ENCODE measurements at places on chromosomes 11 and 22. TPM values are rescaled to one million over a fixed set of nuclear protein-coding genes. Genes with fewer than 3 reads are reported as not detected.

DNA sequence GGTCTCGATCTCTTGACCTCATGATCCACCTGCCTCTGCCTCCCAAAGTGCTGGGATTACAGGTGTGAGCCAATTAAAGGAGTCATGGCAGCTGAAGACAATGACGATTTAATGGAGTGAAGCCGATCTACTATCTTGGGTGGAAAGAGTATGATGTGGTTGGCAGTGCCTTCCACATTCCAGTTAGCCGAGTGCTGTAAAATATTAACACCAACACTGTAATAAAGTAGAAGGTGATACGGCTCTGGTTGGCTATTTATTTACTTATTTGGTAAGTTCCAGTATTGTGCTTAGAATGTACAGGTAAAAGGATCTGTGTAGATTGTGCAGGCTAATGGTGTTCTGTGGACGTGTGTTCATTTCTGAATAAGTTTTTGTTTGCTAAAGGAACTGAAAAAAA is 149.6 kb upstream of the MTMR2 start:
- H3K27me3 ChIP-seq: no peaks in the 10 kb centered on the region
- no peaks in the 10 kb centered on the region for H3K36me3 ChIP-seq
- no peak for DNase-seq
- H3K27ac ChIP-seq: no peak overlapping the region
- no peak overlapping the region for H3K4me3 ChIP-seq
- peaks cover 5% of the 10 kb centered on the region for H3K4me1 ChIP-seq

TIGD3 gene
- not detected for total RNA-seq

DNA sequence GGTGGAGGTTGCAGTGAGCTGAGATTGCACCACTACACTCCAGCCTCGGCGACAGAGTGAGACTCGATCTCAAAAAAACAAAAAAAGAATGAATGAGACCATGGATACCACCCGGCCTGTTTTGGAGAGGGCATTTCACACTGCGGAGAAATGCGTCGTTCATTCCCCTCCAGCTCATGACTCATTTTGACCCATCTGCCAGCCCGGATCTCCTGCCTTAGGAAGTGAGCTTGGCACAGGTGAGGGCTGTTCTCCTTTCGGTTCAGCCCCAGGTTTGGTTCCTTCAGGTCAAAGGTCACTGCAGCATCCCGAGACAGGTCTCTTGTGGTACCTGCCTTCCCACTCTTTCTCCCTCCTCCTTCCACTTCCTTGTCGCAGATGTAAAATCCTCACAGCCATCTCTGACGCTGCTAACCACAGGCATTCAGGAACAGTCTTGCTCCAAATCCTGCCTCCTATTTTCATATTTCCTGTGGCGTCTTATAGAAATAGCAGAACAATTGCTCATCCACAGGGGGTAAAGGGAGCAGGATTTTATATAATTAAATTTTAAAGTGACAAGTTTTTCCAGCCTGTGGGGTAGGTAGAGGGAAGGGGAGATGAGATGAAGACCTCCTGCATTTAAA is 517.9 kb downstream of the NTM start:
- H3K27ac ChIP-seq: no peak overlapping the region
- no peak overlapping the region for H3K4me3 ChIP-seq
- H3K4me1 ChIP-seq: no peaks in the 10 kb centered on the region
- no peaks in the 10 kb centered on the region for H3K27me3 ChIP-seq

GRCh38 chr22:38753948-38754750 is 1.6 kb downstream of the SUN2 start:
- DNase-seq: peak; percentile 78
- H3K4me1 ChIP-seq: peaks cover 23% of the 10 kb centered on the region

DNA sequence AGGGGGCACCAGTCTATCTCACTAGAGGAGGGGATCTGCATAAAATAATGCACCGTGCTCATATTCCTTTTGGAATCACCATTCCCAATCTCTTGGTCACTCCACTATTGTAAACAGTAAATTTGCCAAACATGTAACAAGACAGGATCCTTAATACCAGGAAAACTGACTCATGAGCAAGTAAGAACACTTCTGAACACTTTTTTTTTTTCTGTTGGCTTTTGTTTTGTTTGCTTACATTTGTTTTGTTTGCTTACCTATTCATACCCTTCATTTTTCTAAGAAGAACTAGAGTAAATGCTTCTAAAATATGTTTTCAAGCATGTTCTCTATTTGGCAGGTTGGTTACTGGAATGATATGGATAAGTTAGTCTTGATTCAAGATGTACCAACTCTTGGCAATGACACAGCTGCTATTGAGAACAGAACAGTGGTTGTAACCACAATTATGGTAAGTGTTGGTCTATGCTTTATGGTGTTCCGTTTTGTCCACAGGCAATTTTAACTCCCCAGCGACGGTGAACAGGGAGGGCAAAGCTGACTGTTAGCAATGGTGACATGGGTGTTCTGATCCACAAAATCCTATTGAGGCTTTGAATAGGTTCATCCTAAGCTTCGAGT is 111.8 kb downstream of the MSANTD4 start:
- no peaks in the 10 kb centered on the region for H3K4me1 ChIP-seq
- DNase-seq: no peak
- H3K4me3 ChIP-seq: no peak overlapping the region
- no peaks in the 10 kb centered on the region for H3K36me3 ChIP-seq
- H3K27me3 ChIP-seq: no peaks in the 10 kb centered on the region

MIF gene
- total RNA-seq: 527 TPM

GRCh38 chr22:35198738-35199137 is 58.6 kb upstream of the HMGXB4 start:
- no peak overlapping the region for H3K4me3 ChIP-seq
- no peaks in the 10 kb centered on the region for H3K4me1 ChIP-seq
- H3K27me3 ChIP-seq: no peaks in the 10 kb centered on the region
- H3K36me3 ChIP-seq: no peaks in the 10 kb centered on the region
- H3K27ac ChIP-seq: no peak overlapping the region

BLID gene
- not detected for total RNA-seq
